ENCODE measurements at places on chromosomes 12 and 14.

DNA sequence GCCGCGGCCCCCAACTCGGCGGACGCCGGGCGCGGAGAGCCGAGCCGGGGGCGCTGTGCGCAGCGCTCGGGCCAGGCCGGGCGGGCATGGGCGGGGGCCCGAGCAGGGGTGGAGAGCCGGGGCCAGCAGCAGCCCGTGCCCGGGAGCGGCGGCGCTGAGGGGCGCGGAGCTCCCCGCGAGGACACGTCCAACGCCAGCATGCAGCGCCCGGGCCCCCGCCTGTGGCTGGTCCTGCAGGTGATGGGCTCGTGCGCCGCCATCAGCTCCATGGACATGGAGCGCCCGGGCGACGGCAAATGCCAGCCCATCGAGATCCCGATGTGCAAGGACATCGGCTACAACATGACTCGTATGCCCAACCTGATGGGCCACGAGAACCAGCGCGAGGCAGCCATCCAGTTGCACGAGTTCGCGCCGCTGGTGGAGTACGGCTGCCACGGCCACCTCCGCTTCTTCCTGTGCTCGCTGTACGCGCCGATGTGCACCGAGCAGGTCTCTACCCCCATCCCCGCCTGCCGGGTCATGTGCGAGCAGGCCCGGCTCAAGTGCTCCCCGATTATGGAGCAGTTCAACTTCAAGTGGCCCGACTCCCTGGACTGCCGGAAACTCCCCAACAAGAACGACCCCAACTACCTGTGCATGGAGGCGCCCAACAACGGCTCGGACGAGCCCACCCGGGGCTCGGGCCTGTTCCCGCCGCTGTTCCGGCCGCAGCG lies 639 bp downstream of the FZD10 start:
- no peak for DNase-seq

GRCh38 chr12:99387661-99388060 lies 259.9 kb upstream of the GARIN6 start:
- no peak for DNase-seq

GRCh38 chr12:46261646-46262045 lies 7.2 kb downstream of the SLC38A1 start:
- DNase-seq: no peak

DNA sequence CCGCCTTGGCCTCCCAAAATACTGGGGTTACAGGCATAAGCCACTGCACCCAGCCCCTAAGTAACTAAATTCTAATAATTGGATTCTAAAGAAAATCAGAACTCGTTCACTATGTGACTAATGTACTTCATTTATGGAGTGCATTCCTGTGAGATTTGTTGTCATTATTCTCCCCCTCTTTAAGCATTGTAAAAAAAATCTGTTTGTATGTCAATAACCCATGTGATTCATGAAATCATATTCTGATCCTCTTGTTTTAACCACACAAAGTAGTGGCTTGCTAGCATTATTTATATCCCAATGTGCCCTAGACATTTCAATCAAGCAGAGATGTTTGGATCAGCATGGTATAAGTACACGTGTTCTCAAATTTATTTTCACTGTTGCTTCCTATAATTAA lies 78.2 kb upstream of the OSBPL8 start:
- DNase-seq: no peak

DNA sequence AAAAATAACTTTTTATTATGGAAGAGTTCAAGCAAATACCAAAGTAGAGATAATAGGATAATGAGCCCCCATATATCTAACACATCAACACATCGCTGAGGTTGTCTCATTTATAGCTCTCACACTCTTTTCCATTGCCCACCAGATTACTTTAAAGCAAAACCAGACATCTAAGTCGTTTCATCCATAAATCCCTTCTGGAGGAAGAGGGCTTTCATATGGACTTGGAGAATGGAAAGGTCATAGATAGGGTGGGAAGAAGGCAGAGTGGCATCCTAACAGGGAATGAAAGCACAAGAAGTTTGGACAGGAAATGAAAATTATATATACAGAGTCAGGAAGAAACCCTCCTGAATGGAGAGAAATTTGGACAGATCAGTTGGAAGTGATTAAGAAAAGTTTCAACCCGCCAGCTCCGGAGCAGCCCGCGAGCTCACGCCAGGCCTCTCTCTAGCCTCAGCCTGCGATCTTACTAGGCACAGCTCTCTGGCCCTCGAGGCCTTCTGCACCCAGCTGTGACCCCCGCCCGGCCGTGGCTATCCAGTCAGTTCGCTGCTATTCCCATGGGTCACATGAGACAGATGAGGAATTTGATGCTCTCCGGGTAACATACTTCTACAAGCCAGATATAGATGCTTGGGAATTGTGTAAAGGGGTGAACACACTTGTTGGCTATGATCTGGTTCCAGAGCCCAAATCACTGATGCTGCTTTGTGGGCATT lies 48.4 kb upstream of the NID2 start:
- peak; percentile 43 for DNase-seq
